ENCODE measurements at places on chromosomes 13 and 19. TPM values are rescaled to one million over a fixed set of nuclear protein-coding genes. Genes with fewer than 3 reads are reported as not detected.

The ZNF491 gene
- 1.3 TPM for total RNA-seq

GRCh38 chr13:26919311-26919710, 158.7 kb upstream of the GPR12 start:
- DNase-seq = no peak

DNA sequence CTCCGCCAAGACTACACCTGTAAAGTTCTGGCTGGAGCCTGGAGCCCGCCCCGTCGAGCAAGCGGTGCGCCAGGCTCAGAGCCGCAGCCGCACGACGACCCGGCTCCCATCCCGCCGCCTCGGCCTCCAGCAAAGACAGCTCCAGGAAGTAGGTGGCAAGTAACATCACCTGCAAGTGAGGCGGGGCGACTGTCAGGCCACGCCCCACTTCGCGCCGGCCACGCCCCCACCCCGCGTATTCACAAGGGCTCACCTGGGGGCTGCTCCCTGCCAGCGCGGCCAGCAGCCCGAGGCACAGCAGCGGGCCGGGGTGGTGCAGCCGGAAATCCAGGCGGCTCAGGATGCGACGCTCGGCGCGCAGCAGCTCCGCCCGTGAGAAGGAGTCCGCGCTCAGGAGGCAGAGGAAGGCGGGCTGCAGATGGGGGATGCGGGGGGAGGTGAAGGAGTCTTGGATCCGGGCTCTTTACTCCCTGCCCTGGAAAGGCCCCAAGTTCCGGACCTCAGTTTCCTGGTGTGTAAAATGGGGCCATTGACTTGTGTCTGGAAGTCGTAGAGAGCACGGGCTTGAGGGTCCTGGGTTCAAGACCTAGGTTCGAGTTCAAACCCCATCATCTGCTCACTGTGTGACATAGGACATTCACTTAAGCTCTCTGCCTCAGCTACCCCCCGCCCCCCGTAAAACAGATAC, 3.2 kb downstream of the CCNP start:
- no peak for DNase-seq

DNA sequence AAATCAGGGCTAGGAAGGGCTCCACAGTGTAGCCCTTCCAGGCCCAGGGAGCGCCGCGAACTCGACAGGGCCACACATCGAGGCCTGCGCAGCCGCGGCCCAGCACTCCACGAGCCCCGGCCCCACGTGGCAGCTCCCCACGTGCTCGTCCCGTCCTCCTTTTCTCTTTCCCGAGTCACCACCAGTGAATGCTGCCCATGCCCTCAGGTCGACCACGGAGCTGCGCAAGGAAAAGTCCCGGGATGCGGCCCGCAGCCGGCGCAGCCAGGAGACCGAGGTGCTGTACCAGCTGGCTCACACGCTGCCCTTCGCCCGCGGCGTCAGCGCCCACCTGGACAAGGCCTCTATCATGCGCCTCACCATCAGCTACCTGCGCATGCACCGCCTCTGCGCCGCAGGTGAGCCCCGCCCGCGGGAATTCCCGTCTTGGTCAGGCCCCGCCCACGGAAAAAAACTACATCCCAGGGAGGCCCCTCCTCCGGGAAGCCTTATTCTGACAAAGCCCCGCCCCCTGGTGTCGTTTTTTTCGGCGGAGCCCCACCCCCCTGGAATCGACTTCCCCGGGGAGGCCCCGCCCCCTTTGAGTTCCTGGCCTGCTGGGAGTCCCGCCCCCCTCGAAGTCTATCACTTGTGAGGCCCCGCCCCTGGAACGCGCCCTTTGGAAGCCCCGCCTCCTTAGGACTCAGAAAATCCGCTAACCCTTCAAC, 7.0 kb downstream of the HIF3A start:
- peak; percentile 72 for DNase-seq

The TMEM221 gene
- 0.15 TPM for total RNA-seq

- no peak for DNase-seq
These were observed 23.2 kb upstream of the EPHX3 start for GRCh38 chr19:15255359-15255990.

GRCh38 chr13:31674051-31674450, 65.3 kb upstream of the RXFP2 start:
- DNase-seq = no peak

GRCh38 chr19:29483944-29484581, 41.7 kb upstream of the VSTM2B start:
- peak; percentile 18 for DNase-seq

The SPTBN4 gene
- 1.2 TPM for total RNA-seq

DNA sequence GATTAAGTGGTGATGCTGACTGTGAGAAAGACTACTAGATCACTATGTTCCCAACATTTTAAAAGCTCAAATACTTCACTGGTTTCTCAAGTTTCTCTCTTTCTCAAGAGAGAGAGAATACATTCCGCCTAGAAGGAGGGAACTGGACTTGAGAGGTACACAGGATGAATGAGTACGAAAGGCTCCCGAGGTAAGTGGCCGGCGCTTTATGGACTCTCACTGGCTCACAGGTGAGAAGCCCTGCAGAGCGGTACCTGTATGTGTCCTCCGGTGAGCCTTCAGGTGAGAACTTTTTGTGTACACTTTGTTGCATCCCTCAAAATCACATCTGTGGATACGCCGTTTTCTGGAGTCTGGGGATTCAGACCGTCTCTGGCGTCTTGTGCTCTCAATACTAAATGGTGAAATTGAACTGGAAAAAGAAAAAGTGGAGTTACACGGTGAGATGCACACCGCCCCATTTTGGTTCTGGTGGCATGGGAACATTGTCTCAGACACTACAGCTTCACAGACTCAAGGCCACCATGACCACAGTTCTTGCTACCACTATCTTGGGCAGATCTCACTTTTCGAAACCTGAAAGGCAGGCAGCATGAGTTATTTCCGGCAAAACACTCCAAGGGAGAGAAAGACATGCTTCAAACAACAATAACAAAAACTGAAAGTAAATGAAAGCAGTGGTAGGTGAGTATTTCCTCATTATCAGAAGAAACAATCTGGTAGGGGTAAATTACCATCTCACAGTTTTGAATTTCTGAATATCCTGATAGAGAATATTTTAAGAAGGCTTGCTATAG, 418.9 kb downstream of the KLF12 start:
- DNase-seq = no peak

DNA sequence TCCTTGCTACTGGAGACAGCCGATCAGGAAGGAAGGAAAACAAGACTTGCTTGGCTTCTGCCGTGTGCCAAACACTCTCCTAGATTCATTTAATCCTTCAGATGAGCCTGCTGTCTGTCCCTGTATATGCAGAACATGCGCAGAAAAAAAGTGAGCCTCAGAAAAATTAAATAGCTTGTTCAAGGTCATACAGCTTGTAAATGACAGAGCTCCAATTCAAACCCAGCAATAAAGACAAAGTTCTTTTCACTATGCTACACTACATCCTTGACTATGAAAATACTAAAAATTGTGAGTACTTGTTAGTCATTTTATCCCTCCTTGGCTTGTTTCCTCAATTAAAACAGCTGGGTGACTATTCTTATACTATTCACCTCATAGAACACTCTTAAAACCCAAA, 121.4 kb downstream of the KCNRG start:
- no peak for DNase-seq

Data from left lobe of liver (tissue), 2 donors.